Bronchus fibroblast of lung (primary cell): ENCODE measurements at places on chromosomes 6 and 20. TPM values are rescaled to one million over a fixed set of nuclear protein-coding genes. Genes with fewer than 3 reads are reported as not detected.

Gene SLCO4A1
- 0.17 and 0.74 TPM in 2 replicates for total RNA-seq

Gene SLC35D3
- total RNA-seq = not detected in 2 replicates

Gene ERVFRD-1
- total RNA-seq = not detected in 2 replicates

Gene CTAGE9
- under 0.01 TPM in 1 of 2 replicates, not detected in the other for total RNA-seq

Gene MAS1
- total RNA-seq = not detected in 2 replicates

Gene SNAP91
- 0.15 TPM in 1 of 2 replicates, not detected in the other for total RNA-seq

Gene DCDC2
- not detected in 2 replicates for total RNA-seq

Gene GPX5
- total RNA-seq = not detected in 2 replicates

Gene CRNKL1
- total RNA-seq = 11.9 and 16.1 TPM in 2 replicates

Gene RAD21L1
- total RNA-seq = not detected in 2 replicates
